ENCODE measurements at places on chromosomes 16 and 17.
A peak's percentile ranks its signal among the peaks of the same experiment; 100 is the strongest.

GRCh38 chr17:49054342-49055092 is 57.3 kb downstream of the IGF2BP1 start:
- DNase-seq: no peak

GRCh38 chr17:16329519-16330271 is 23.6 kb downstream of the CENPV start:
- no peak for DNase-seq

GRCh38 chr16:82432261-82432660 is 194.5 kb upstream of the CDH13 start:
- DNase-seq: no peak

GRCh38 chr16:72211110-72211509 is 39.2 kb upstream of the PMFBP1 start:
- no peak for DNase-seq

DNA sequence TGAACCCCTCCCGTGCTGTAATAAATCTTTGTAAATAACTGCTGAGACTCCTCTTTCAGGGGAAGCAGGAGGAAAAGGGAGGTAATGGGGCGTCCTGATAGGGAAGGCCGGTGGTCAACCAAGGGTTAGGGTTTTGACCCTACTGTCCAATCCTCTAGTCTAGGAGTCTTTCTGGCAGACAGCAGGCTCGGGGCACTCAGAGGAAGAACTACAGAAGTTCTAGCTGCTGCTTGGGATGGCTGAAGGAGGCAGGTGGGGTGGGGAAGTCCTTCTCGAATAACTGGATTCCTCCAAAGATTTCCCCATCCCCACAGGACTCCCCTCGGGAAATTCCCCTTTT is 387 bp upstream of the STARD3 start:
- no peak for DNase-seq

DNA sequence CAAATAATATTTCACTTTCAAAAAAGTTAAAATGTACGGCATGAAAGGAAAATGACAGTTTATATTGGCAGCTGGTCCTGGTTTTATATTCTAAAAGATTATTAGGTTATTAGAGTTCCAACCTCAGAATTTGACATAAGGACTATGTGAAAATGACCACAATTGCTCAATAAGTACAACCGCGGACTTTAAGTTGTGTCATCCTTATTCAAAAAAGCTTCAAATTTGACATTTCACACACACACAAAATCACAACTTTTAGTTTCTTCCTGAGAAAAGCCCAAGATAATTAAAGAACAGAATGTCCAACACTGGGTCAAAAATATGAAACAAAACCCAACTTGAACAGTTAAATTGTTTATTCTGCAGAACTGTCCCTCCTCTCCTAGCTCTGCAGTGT is 133.2 kb upstream of the AXIN2 start:
- no peak for DNase-seq

GRCh38 chr16:84888450-84888849 is 68.7 kb downstream of the CRISPLD2 start:
- no peak for DNase-seq

DNA sequence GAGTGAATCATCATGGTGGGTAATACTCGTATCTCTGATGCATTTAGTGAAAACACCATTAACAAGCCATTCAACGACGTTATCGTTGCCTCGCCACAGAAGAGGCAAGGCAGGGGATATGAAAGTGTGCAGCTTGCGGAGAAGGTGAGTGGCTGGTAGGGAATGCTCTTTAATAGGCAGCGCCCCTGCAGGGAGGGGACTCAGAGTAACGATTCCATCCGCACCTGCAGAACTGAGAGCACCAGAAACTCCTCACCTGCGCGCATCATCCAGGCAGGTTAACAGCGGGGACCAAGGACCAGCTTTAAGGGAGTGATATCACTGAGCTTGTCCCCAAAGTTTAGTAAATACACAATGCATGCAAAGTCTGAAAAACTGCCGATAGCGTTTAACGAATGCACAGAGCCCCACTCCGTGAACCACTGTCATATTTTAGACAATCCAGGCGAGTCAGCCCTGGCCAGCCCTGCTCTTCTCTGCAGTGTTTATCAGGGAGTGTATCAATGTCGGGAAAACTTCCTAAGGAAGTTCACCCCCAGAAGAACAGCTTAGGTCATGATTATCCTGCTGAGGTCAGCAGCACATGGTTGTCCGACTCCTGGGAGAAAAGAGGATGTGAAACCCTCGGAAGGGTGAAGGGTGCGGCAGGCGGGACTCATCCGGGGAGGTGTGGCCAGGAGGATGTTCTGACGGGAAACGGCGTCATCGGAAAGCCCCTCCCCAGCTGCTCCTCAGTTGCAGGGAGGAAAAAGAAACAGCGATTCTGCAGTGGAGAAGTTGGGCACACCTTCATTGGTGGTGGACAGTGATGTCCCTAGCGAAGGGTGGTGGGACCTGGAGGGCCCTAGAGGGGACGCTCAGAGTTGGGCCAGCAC is 68.5 kb upstream of the DNAH17 start:
- no peak for DNase-seq

GRCh38 chr16:79163691-79164387 is 436.7 kb downstream of the MAF start:
- no peak for DNase-seq

- no peak for DNase-seq
Observed at GRCh38 chr16:49809062-49809461, 46.9 kb downstream of the ZNF423 start.

DNA sequence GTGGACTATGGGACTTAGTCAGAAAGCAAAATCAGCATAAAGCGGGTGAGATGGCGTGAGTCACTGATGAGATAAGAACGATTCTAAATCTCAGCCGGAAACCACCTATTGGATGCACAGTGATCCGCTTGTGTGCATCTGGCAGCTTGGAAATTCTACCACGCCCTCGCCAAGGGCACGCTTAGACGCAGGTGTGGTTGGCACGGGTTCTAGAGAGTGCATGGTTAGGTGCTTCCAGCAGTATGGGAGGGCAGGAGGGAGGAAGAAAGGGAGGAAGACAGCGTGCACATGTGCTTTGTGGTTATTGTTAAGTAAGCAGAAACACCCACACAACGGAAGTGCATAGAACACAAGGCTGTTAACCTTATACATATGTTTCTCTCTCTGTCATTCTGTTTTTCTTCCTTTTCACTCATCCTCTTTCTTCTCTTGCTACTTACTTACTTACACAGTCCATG is 374.0 kb upstream of the ASIC2 start:
- DNase-seq: peak; percentile 1

GRCh38 chr16:87288753-87289362 is 28.3 kb downstream of the C16orf95 start:
- DNase-seq: no peak

GRCh38 chr17:81090361-81091136 is 55.6 kb downstream of the BAIAP2 start:
- DNase-seq: no peak

- DNase-seq: no peak
Observed at GRCh38 chr17:4584101-4584916, at the start of gene SMTNL2. TSS of gene SMTNL2 (plus strand) at chr17:4584529. CDS start at chr17:4584606, 77 bp downstream.

Data from stimulated activated CD8-positive, alpha-beta memory T cell treated with anti-CD3 and anti-CD28 coated beads, Interleukin-2, amount 100 ng/mL, for 1 hour (primary cell).